ENCODE measurements at places on chromosomes 16 and 17.

DNA sequence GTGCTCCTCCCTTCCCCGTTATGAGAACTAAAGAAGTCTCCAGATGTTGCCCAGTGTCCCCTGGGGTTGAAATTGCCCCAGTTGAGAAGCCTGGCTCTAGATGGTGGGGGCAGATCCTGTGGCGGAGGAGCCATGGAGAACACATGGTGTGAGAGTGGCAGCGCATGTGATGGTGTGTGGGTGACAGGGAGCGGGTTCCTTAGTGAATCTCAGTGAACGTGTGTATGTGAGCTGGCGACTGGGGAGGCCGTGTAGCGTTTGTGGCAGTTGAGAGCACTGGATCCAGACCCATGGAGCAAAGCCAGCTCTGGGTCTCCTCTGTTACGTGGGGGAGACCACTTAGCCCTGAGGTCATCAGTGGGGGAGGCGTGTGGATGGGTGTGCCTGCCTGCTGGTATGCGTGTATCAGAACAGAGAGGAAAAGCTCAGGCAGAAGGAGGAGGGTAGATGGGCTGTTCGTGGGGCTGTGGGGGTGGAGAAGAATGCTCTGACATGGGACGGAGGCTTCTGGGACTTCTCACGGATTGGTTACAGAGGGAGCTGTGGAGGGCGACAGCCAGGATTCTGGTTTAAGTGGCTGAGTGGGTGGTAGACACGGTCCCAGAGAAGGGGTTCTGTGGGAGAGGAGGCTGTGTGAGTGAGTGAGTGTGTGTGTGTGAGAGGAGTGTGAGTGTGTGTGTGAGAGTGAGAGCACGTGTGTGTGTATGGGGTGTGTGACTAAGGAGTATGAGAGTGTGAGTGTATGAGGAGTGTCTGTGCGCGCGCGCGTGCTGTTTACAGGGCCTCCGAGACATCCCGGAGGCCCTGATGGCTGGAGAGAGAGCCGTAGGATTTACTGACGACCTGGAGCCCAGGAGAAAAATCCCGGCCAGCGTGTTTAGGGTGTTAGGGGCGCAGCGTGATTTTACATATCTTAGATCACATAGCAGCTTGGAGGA is 193.8 kb downstream of the SNX29 start:
- no peak for DNase-seq

DNA sequence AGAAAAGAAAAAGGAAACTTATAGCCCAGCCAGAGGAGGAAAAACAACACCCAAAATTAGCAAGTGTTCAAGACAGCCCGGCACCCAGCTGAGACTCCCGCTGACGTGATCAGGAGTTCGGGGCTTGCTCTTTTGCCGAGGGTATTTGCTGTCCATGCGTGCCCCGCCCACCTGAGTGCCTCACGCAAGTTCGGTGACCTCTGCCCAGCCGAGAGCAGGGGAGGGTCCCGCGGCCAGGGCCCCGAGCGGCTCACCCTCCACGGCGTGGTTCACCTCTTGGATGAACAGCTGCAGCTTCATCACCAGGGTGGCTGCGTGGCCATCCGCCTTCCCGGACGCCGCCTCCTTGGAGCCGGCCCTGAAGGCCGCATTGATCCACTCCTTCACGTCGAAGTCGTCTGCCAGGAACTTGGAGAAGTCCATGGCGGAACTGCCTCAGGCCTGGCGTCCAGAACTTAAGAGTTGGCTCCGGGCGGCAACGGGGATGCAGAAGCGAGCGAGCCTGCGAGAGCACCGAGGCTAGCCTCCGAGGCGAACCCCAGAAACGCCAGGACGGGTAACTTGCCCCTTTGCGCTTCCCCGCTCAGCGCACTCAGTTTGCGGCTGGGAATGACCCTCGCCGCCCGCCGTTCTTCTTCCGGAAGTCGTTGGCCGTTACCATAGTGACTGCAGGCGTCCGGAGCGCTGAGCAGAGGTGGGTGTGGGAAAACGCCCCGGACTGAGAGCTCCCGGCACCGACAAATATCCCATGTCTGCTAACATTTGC is at the start of gene COG7:
COG7 (minus strand) TSS at position 618 of the 766 bp plus-strand sequence; CDS start at position 423, 195 bp downstream.
- DNase-seq, result peak; percentile 82

DNA sequence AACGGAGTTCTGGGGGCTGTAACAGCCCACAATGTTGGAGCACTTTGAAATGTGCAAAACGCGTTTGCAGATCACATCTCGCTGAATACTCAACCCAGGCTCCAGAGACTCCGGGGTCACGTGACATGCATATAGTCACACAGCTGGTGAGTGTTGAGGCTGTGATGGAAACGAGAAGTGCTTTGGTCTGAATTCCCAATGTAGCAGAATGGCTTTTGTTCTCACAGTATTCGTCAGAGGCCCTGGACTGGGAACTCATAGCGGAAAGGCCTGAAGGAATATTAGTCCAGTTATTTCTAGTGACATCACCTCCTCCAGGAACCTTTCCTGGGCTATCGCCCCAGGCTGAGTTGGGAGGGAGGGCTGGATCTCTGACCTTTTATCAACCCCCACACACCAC is 95.8 kb upstream of the CRHR1 start:
- no peak for DNase-seq

GRCh38 chr16:6377956-6378355 is 954.7 kb upstream of the RBFOX1 start:
- DNase-seq, result no peak

GRCh38 chr16:73086108-73086507 is 38.2 kb upstream of the ZFHX3 start:
- no peak for DNase-seq

DNA sequence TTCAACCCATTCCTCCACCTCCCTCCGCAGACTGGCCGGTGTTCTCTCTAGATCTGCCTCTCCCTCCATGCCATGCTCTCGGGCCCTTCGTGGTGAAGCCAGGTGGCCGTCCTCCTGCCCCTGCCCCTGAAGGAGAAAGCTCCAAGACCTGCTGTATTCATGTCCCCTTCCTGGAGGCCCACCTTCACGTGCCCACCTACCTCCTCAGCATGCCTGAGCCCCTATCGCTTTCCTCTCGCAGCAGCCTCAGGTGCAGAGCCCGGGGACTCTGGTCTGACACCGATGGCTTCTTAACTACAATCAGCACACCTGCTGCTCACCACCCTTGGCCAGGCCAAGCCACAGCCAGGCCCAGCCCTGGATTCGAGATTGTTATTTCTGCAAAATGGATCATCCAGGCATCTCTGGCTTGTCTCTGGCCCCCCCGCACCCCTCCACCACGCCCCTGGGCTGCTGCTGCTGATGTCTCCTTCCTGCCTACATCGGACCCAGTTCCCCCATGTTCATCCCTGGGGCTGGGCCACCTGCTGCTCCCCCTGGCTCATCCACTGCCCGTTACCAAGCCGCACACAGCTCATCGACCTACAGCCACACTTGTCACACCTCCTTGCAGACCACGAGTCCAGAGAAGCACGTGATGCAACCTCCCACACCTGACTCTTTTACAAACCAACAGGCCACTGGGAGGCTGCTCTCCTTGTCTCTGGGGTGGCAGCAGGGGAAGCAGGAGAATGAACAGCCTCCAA is 32.5 kb upstream of the TNFRSF13B start:
- DNase-seq, result no peak

DNA sequence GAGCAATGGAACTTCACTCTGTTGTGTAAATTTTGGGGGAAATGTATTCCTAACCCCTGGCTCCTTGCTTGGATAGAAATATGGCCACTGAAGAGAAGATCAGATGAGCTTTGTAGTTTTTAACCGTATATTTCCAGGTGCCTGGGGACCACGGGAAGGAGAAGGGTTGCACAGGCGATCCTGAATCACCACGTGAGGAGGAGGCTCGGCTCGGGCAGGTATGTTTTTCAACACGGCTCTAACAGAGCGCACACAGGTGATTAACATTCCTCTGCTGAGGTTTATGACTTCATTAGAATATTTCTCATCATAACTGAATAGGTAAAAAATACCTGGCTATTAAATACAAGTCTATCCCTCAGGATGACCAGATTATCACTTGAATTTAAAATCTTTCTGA is 495.0 kb upstream of the ZFHX3 start:
- no peak for DNase-seq

DNA sequence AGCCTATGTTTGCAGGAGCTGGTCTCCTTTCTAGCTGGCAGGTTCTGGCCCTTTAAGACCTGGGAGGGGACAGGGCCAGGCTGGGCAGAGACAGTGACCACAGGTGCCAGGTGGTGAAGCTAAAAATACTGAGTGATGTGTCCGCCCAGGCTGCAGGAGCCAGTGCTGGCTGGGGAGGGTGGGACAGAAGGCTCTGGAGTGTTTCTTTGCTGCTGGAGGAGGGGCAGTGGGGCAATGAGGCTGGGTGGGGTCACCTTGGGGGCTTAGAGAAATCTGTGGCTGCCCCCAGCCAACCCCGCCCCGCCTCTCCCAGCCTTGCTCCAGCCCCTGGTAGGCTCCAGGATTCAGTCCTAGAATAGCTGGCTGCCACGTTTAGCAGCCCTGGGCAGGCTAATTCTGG is 30.4 kb upstream of the SBK1 start:
- DNase-seq, result no peak

- DNase-seq, result no peak
These were observed 2.9 kb downstream of the ARSG start for GRCh38 chr17:68294196-68294555.

- no peak for DNase-seq
These were observed 12.3 kb downstream of the GINS2 start for GRCh38 chr16:85676466-85676865.

- no peak for DNase-seq
These were observed 103.8 kb downstream of the SSH2 start for GRCh38 chr17:29826114-29826692.

DNA sequence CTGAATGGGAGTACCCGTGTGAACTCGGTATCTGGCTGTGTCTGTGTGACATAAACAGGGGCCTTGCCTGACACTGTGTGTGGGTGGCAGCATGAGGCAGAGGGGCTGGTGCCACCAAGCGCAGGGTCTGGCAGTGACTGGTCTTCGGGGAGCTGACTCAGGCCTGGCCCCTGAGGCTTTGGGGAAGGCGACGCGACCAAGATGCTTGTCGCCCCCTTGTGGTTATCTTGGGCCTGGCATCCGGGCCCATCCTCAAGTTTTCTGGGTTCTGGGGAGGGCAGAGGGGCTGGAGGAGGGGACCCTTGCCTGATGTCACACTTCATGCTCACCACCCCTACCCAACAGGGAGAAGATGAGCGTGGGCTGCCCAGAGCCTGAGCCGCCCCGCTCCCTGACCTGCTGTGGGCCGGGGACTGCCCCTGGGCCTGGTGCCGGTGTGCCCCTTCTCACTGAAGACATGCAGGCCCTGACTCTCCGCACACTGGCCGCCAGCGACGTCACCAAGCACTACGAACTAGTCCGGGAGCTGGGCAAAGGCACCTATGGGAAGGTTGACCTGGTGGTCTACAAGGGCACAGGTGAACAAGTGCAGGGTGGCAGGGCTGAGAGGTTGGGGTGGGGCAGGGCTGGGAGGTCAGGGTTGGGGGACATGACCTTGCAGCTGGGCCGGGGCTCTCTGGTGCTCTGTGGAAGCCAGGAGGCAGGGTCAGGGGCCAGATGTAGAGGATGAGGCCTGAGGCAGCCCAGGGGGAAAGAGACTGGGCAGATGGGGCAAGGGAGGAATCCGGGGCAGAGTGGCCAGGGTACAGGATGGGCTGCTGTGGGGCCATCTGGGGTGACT is 24.9 kb downstream of the SBK1 start:
- peak; percentile 70 for DNase-seq

DNA sequence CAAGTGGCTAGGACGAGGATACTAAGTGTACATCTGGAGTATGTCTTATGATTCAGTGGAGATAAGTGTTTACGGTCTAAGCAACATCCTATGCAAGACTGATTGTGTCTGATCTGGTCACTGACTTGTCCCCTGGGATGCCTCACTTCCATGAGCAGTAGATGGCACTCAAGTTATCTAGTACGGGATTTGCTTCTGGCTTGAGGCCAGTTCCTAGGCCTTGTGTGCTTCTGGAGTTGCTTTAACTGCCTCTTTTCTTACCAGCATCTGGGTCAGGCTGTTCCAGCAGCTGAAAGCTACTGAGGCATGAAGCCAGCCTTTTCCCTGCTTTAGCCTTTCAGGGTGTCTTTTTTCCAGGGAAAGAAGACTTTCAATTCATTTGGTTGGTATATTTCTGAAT is 23.0 kb downstream of the SUPT6H start:
- no peak for DNase-seq

GRCh38 chr16:88910284-88911135 is 44.0 kb upstream of the PABPN1L start:
- DNase-seq, result no peak

DNA sequence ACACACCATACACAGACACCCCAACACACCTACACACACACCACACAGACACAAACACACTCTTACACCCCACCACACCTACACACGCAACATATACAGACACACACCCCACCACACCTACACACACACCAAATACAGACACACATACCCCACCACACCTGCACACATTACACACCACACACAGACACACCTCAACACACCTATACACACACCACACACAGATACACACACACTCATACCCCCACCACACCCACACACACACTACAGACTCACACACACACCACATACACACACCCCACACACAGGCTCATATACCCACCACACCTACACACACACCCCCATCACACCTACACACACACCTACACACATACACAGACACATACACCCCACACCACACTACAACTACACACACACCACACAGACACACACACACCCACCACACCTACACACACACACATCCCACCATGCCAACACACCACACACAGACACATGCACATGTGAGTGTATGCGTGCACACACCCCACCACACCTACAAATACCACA is 31.4 kb downstream of the GPT2 start:
- DNase-seq, result no peak

DNA sequence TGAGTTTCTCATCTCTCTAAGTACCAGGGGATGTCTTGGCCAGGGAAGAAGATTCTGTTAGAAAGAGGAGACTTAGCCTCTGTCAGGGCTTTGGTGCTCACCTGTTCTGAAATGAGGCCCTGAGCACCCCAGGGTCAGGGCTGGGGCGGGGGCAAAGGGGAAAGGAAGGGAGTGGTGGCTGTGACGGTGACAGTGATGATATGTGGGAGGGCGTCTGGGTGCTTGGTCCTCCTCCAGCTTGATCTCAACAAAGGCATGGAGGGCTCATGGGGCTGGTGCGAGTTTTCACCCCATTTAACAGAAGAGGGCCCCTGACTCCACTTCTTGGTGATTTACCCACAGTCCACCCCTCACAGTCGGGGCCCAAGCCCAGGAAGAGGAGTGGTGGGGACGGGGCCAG is 15.1 kb downstream of the SOX8 start:
- peak; percentile 51 for DNase-seq

All from CD4-positive, alpha-beta T cell treated with Interleukin-15 for 1 hour (primary cell).